ENCODE measurements at places on chromosomes 2 and 18. TPM values are rescaled to one million over a fixed set of nuclear protein-coding genes. Genes with fewer than 3 reads are reported as not detected.

DNA sequence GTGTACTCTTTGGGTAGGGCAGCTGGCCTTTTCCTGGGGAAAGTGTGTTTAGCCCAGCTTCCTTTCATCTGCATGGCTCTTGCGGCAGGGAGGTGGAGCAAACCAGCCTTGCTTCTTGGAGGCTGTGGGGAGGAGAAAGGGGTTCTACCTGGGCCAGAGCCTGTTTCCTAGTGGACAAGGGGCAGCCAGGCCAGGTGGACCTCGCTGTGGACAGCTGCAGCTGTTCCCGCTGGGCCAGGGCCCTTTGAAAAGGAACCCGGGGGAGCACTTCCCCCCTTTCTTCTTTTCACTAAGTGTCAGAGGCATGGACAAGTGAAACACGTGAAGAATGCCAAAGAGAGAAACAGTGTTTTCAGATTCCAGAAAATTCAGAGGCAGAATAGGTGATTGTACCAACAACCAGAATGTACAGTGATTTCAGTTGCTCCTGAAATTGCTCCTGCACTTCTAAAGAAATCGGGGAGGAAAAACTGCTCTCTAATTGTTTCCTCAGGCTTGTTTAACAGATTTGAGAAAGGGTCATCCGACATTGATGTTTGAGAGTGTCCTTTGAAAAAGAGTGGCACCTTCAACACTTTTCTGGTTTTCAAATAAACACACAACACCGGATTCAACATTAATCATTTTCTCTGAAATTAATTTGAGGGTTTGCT lies 3.9 kb downstream of the GLI2 start:
- DNase-seq = no peak

DNA sequence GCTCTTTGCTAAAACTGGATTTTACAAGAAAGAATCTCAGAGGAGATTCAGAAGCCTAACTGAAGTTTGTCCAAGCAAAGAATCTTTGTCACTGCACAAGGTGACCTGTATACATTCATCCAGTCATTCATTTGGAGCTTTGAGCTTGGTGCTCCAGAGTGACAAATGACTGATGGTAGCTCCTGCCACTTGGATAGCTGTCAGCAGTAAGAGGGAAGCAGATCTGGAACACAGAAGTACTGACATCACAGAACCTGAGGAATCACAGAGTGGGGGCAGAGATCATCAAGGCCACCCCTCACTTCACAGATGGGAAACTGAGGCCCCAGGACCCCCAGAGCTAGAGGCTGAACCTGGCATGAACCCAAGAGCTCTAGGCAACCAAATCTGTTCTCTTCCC lies 28.8 kb upstream of the IGFBP2 start:
- DNase-seq = no peak

DNA sequence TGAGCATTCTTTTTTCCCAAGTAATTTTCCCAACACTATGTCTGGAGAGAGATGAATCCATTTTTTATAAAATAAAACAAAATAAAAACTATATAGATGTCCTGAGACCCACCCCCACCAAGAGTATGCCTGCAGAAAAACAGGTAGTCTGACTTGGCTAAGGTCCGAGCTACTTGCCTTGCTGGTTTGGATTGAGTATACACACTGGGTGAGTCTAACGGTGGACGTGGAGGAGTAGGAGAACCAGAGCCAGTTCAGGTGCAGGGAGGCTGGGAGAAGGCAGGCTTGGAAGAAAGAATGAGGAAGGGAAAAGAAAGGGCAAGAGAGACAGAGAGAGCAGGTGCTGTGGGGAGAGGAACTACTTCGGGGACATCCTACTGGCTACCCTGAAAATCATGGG lies 21.3 kb upstream of the AFTPH start:
- no peak for DNase-seq

DNA sequence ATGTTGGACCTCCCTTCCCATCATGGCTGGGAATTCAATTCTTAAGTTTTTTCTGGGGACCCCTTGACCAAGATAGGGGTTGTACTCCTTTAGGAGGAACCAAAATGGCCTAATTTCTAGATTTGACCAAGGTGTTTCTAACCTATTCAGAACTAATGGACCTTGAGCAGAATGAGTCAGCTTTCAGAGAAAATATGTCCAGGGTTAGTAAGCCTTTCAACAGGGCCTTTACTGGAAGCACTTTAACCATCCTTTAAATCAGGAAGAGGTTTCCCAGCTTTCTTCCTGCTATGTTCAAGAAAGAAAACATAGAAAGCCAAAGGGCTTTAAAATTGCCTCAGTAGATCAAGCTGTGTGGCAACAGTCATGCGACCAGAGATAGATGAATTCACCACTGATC lies 1184.9 kb upstream of the ACVR2A start:
- DNase-seq = no peak

Gene SCN7A
- not detected for total RNA-seq

DNA sequence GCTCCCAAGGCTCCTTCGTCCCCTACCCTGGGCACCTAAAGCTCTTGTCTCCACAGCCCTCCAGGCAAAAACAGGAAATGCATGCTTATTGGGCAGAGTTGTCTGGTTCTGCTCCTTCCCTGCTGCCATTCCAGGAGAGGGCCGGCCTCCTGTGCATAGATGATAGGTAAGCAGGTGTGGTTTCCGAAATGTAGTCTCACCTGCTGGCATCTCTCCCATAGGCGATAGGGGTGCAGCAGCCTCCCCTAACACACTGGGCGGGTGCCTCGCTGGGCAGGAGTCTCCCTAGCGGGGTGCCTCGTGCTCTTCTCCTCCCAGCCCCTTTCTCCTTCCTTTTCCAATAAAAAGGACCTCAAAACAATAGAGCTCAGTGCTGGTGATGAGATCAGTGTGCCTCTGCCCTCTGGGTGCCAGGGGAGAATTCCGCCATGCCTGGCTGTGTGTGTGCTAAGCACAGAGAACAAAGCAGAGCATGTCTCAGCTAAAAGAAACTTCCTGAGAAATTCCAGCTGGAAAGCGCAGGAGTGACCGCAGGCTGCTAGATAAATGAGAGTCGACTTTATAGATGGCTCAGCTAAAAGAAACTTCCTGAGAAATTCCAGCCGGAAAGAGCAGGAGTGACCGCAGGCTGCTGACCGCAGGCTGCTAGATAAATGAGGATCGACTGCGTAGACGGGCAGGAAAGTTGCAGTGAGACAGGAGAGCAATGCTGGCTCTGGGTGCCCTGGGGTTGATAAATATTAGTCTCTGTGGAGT lies 11.3 kb upstream of the PXDN start:
- no peak for DNase-seq

Gene EML4
- total RNA-seq = 73.4 TPM

Gene FER1L5
- not detected for total RNA-seq
